Stimulated activated CD4-positive, alpha-beta T cell treated with anti-CD3 and anti-CD28 coated beads, Interleukin-4, amount 100 ng/mL, for 1 hour (primary cell): ENCODE measurements at places on chromosomes 3 and 15.

- DNase-seq, result no peak
Observed at GRCh38 chr3:65672871-65673815, 365.6 kb downstream of the MAGI1 start.

DNA sequence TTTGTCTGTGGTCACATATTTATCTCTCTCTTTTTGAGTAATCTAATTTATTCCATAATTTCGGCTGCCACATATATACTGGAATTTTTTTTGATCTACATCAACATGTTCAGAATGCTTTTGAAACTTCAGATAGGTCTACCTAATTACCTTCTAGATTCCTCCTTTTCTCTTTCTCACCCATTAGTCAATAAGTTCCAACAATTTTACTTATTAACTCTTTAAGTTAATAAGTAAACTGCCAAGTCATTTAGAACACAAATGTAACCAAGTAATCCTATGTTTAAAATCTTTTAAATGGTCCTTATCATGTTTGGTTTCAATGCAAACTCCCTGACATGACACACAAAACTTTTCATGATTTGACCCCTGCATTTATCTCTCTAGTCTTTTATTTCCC, 410.5 kb downstream of the UNC13C start:
- no peak for DNase-seq

GRCh38 chr3:122060040-122060698, 5.0 kb downstream of the CD86 start:
- no peak for DNase-seq

DNA sequence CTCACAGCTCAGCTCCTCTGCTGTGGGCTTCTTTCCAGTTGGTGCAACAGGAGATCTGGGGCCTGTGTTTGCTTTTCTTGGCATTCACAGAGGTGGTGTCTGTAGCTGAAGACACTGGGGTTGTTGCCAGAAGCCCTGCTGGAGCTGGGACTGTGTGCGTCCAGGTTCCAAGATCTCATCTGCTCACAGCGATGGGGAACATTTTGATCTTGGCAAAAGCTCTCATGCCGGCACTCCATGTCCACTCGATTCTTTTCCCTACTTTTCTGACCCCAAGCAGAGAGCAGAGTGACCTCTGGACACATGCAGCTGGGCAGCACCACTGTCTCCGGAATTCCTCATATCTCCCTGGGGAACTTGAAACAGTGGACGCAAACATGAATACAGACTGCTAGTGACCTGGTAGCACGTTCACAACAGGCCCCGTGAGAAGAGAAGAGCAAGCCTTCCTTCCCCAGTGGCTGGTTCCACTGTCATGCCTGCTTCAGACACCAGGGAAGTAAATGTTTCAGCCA, 36.1 kb upstream of the MECOM start:
- no peak for DNase-seq

DNA sequence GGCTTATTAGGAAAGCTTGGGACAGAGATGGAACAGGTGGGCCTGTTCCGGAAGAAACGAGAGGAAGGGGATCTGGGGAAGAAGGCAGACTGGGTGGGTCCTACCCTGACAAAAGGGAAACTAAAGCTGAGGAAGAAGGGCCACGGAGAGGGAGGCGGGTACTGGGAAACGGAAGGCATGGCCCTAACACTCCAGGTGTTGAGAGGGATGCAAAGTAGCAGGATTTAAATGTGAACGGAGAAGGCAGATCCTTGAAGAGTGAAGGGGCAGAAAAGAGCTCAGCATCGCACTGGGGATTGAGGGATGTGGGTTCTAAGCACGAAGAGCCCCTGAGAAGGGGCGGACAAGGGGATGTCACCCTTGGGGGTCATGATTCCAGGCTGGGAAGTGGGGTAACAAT, 735 bp downstream of the STIMATE start:
- DNase-seq, result no peak

DNA sequence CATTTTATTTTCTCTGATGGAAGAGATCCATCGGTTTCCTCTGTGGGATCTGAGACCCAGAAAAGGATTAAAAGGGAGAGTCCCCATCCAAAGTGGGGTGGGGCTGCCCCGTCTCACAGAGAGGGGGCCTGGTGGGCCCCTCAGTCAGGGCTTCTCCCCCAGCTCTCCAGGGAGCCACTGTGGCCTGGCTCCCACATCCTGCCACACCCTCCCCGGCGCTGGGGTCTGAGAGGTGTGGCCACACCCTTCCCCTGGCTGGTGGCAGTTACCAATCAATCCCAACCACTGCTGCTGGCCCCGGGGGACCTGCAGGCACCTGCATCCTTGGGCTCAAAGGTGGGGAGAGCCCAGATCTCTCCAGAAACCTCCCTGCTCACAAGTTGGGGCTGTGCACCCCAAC, 161.8 kb upstream of the IQSEC1 start:
- no peak for DNase-seq

- DNase-seq, result no peak
Observed at GRCh38 chr3:52146811-52147210, 7.4 kb downstream of the POC1A start.

DNA sequence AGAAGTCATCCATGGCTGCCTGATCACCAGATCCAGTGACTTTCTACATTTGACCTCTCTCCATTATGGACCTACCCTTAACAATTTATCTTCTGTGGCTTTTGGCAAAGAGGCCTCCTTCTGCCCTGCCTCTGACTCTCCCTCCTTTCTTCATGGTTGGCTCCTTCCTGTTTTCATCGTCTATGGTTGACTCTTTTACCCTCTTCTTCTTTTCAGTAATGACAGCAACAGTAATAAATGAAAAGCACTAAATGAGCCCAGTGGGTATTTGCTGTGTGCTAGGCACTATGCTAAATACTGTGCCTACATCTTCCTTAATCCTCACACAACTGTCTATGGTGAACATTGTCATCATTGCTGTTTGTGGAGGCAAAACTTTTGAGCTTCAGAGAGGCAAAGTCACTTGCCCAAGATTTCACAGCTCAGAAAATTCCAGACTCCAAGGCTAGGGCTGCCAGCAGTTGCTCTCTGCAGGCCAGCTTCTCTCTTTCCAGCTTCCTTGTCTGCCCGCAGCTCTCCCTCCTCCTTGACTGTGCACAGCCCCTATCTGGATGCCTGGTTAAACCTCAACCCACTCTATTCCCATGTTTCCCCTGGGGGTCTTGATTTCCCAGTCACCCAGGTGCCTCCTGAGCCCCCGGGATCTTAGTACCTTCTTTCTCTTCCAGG, 24.6 kb downstream of the ITPR1 start:
- DNase-seq, result no peak

DNA sequence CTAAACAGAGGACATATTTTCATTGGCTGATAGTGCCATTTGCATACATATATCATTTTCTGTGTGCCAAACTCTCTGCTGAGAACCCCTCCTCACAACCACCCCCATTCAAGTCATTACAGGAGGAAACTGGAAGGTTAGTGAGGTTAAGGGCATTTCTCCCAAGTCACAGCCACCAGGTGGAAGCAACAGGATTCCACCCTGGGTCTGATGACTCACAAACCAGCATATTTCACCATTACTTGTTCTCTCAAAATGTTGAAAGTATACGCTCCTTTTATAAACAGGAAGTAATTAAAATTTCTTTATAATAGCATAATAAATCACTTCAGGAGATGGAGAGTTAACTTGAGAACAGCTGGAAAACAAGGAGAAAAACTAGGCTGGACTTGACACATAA, 398.6 kb upstream of the WNT5A start:
- DNase-seq, result no peak

- DNase-seq, result no peak
Observed at GRCh38 chr3:122260206-122260605, 64.8 kb upstream of the CSTA start.

- DNase-seq, result no peak
Observed at GRCh38 chr3:100040451-100041225, 73.7 kb downstream of the FILIP1L start.

DNA sequence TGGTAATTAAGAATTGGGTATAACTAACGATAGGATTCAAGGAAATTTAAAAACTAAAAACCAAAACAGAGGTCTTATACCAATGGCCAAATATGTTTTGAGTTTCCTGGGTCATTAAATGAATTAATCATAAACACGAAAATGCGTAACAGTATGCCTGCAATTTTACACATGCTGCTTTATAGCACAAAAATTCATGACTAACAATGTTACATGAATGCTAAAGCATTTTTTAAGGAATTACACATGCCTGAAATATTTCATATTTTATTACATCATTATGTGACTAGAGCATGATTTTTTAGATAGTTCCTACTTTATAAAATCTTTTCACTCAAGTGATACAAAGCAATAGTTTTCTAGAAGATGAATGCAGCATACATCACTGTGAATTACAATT, 74.7 kb downstream of the ZNF148 start:
- DNase-seq, result no peak

DNA sequence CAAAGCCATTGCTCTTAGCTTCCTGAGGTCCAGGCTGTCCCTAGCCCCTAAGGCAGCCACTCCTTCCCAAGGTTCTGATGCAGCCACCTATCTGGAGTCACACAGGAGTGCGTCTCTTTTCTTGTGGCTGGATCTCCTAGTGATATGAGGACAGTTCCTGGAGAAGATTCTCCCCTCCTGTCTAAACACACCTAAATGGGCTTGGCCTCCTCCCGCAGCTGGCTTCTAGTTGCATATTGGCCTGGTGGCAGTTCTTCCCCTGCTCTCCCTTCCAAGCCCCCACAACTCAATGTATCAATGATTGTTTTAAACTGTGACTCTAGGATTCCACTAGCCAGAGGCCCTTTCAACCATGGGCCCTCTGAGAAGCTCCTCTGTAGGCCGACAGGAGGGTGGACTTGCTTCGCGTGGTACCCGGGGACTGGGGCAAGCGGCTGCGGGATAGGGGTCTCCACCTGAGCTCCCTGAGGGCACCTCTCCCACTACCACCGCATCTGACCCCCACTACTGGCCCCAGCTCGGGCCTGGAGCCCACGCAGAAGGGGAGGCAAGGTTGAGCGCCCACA, 1.4 kb downstream of the ITGA11 start:
- DNase-seq, result no peak

- DNase-seq, result no peak
Observed at GRCh38 chr3:41193794-41194539, 5.3 kb upstream of the CTNNB1 start.

DNA sequence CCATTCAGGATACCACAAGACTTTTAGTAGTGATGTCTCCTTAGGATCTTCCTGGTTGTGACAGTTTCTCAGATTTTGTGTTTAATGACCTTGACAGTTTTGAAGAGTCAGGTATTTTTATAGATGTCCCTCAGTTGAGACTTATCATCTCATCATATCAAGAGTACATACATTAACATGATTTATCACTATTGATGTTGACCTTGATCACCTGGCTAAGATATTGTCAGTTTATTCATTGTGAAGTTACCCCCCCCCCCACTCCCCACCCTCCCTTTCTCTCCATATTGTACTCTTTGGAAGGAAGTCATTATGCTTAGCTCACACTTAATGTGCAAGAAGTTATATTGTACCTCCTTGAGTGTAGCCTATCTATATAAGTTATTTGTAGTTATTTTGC, 42.9 kb downstream of the MGA start:
- no peak for DNase-seq

DNA sequence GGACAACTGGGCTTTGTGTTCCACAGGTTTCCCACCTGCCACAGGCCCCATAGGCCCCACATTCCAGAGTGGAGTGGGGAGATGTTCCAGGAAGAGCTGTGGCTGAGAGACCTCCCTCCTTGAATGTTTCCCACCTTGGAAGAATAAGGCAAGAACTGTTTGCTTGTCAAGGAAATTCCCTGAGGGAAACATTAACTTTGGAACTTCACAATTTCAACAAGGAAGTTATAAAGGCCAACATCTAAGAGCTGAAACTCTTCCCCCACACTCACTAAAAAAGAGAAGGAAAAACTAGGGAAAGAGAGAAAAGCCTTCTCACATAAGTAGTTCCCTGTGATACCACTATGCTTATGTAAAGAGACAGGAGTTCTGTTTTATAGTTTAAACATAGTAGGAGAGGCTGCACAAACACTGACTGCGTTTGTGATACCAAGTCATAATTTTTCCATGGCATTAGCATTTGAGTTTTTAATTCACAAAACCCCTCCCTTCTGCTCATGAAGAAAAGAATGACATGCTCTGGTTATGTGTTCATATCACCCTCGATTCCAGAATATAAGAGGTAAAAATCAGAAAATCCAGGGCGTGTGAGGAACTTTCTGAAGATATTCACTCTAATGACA, 39.8 kb upstream of the SPRED1 start:
- DNase-seq, result no peak

DNA sequence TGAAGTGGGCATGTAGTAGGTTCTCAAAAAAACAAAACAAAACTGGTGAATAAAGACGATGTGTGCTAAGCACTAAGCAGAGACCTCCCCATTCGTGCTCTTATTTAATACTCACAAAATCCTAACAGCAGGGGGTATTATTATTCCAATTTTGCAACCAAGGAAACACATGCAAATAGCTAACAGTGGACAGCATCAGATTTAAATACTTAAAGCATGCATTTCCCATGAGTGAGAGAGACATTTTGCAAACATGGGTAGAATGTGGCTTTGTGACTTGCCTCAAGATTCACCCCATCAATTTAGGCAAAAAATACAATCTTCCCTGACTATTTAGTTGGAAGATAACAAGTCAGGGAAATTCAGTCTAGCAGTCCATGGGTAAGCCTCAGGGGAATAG, 946.2 kb upstream of the CFAP20DC start:
- DNase-seq, result no peak

GRCh38 chr3:114361391-114361790, 67.6 kb downstream of the TIGIT start:
- DNase-seq, result no peak

DNA sequence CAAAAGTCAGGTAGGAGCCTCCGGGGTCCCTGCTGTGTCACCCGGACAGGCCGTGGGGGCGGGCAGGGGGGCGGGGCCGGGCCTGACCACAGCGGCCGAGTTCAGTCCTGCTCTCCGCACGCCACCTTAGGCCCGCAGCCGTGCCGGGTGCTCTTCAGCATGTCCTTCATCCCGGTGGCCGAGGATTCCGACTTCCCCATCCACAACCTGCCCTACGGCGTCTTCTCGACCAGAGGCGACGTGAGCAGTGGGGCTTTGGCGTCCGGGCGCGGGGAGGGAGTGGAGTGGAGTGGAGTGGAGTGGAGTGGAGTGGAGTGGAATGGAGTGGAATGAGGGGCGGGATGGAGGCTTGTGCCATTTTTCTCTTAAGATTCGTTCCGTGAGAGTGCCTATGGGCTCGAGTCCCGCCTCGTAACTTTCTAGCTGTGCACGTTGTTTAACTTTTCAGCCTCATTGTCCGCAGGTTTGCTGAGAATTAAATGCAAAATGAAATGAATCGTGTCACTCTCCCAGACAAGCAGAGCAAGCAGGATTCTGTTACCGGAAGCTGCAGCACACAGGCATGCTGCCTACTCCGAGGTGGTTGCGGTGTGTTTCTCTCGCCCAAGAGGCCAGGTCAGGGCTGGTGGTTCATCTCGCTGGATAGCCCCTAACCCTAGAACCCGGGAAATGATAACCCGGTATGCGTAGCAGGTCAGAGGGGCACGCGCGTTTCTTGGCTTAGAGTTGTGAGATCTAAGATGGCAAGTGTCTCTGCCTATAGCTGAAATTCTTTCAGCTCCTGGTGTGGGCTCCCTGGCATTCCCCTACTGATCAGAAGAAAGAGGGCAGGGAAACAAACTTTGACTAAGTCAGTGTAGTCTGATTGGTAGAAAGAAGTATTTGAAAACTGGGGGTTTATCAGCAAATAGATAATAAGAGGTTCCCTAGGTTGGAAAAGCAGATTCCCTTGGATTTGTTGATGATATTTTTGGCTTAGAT, at the start of gene FAH:
Gene FAH, plus strand, starts transcription at position 104 of the 981 bp plus-strand sequence. Its CDS starts 56 bp downstream, at position 160.
- peak; percentile 31 for DNase-seq

- peak; percentile 41 for DNase-seq
Observed at GRCh38 chr15:70853973-70854665, at the start of gene LARP6. Gene LARP6 (minus strand): TSS chr15:70854157. CDS start chr15:70854088, 69 bp downstream.
